ENCODE measurements at places on chromosomes 12 and 14.

- DNase-seq, result no peak
Measured at GRCh38 chr14:95424529-95424928, 91.9 kb downstream of the SYNE3 start.

DNA sequence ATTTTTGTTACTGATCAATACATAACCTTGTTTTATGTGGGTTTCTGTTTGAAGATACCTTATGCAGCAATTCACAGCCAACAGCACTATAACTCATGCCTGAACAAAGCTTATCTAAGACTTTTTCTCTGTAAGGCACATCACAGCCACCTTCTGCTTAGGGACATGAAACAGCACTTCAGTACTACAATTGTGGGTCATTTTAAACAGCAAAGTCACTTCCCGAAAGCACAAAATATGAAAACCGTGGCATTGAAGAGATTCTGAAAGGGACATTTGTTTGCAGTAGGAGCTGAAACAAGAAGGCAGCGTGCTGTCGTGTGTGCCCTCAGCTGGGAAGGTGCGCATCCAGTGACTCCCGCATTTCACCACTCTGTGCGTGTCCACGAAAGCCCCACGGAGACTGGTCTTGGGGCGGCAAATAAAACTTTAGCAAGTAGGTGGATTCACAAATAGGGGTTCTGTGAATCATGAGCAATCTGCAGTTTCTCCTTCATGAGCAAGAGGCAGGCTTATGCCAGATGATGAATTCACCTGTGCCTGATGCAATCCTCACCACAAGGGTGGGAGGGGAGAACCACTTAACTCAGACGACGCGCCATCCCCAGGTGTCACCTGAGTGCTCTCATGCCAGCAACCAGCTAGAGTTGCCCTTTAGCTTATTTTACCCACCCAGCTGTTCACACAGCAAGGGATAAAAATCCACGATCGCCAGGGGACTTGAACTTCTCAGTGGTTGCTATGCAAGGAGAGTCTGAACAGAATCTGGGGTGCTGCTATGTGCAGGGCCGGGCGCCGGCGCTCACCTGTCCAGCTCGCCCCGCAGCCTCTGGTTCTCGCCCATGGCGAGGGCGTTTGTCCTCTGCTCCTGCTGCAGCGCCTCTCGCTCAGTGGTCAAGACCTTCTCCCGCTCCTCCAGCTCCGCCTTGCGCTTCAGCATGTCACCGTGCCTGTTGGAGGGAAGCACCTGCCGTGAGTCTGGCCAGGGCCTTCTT lies 54.9 kb upstream of the GPR68 start:
- DNase-seq, result no peak

GRCh38 chr14:92633274-92633616 lies 115.2 kb downstream of the LGMN start:
- DNase-seq, result no peak

DNA sequence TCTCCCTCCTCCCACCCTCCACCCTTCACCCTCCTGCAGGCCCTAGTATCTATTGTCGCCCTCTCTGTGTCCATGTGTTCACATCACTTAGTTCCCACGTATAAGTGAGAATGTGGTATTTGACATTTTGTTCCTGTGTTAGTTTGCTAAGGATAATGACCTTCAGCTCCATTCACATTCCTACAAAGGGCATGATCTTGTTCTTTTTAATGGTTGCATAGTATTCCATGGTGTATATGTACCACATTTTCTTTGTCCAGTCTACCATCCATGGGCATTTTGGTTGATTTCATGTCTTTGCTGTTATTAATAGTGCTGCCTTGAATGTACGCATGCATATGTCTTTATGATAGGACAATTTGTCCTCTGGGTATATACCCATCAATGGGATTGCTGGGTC lies 29.6 kb downstream of the C12orf71 start:
- no peak for DNase-seq

DNA sequence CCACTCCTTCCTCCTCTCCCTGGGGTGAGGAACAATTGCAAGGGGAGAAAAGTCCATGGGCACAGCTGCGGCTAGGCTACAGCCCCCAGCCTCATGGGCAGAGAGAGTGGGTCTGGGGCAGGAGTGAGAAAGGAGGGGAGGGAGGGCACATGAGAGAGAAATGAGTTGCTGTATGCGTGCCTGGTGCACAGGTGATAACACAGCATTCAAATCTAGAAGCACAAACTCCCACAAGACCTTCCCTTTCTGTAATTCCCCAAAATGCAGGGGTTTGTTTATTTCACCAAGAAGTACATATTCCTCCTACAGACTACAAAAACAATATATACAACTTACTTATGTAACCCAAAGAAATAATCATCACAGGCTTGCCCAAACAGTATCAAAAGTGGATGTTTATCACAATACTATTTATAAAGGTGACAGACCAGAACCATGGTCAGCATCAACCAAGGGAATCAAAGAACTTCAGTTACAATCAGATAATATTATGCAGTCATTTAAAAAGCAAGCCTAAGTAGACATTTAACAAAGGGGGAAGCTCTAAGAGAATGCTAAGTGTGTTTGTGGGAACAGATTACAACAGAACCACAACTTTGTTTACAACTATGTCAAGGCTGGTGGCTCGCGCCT lies 54.2 kb downstream of the ITPK1 start:
- no peak for DNase-seq

- DNase-seq, result no peak
Measured at GRCh38 chr12:89161557-89161956, 190.7 kb downstream of the DUSP6 start.

DNA sequence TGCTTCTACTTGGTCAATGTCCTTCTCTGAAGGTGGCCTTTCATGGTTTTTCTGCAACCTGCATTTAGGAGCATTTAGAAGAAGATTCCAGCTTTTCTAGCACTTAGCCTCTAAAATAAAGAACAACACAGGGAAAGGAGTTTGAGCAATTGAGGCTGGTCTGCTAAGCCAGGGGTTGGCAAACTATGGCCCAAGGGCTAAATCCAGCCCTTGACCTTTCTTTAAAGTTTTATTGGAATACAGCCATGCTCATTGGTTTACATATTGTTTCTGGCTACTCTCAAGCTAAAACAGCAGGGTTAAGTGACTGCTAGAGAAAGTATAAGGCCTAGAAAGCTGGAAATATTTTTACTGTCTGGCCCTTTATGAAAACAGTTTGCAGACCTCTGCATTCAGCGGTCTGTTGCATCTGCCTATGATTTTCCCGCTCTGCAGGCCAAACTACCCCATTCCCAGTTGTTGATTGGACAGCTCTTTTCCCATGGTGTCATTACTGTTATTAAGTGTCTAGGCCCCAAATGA lies 39.3 kb downstream of the SPRING1 start:
- DNase-seq, result no peak

DNA sequence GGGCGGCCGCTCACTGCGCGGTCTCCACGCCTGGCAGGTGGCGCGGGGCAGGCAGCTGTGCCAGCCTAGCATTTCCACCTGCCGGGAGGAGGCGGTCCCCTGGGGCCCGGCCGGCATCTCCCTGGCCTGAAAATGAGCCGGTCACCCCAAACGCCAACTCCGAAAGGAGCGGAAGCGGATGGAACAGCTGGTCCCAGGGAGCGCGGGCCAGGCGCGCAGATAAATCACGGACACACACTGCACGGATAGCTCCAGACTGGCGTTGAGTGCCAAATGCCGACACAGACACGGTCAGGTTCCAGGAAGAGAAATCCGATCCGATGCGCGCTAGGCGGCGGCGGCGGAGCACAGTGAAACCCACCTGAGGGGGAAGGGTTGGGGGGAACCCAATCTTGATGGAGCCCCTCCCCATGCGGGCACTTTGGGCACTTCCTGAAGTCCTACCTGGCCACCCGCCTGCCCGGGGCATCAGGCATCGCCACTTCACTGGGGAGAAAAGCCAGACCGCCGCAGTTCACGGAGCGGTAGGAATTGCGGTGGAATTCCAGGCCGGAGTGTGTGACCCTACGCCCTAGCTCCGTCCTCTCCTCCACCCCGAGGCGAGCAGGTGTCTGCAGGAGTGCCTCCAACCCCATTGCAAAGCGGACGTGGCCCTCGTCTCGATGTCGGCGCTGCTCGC lies 624 bp upstream of the PLEKHD1 start:
- no peak for DNase-seq

- peak; percentile 88 for DNase-seq
Measured at GRCh38 chr14:50955373-50956043, 11.2 kb upstream of the PYGL start.

DNA sequence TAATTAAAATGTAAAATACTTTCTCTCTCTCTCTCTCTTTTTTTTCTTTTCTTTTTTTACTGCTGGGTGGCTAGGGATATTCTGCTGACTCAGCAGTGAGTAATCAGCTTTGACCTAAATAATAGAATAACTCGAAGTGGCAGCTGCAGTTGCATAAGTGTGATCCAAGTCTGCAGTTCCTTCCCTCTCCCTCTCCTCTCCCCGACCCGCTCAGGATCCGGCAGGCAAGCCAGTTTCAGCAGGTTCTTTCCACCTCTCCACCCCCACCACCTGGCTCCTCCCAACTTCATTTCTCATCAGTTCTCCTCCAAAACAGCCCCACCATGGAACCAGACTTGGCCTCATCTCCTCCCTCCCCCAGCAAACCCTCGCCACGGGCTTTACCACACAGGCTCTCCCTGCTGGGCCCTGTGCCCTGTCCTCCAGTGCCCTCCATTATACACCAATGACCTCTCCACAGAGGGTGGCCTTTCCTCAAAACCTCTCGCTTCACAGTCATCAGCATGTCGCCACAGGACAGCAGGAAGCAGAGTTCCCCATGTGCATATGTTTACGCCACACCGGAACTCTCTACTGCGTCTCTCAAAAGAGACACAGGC lies 22.4 kb downstream of the SLC7A8 start:
- peak; percentile 41 for DNase-seq

- no peak for DNase-seq
Measured at GRCh38 chr14:32469388-32470160, 140.5 kb downstream of the AKAP6 start.

- DNase-seq, result no peak
Measured at GRCh38 chr12:32305163-32305562, 94.2 kb upstream of the FGD4 start.

- DNase-seq, result peak; percentile 58
Measured at GRCh38 chr14:29927376-29928116, at the start of gene PRKD1. TSS of gene PRKD1 (minus strand) at chr14:29927847.

DNA sequence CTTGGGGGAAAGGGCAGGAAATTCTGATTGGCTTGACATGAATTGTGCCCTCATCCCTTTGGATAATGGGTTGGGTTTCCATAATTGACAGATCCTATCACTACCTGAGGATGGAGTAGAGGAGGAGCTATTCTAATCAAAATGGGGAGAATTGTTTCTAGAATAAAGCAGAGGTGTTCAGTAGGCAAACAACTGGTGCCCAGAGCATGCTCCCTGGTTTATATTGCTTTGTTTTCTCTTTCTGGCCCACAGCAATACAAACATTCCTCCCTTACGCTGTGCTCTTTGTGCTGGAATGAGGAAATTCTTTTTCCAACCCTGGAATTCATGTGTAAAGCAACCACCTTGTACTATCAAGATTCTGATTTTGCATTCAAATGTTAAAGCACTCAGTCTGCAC lies 147.4 kb downstream of the RASSF9 start:
- no peak for DNase-seq

DNA sequence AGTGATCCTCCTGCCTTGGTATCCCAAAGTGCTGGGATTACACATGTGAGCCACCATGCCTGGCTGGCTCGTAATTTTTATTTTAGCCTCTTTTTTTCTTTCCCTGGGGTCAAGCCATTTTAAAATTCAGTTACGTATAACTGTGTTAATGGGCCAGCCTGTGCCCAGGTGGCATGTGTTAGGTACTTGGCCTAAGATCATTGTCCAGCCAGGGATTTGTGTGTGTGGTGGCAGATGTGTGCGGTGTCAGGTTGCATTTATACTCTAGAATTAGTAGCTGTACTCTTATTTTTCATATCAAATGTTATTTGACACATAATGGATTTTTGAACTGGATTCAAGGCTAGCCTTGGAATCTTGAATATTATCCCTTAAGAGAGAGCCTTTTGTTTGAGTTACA lies 69.3 kb downstream of the FBXO34 start:
- DNase-seq, result no peak

- no peak for DNase-seq
Measured at GRCh38 chr12:750366-751191, 1.8 kb upstream of the WNK1 start.
